ENCODE measurements at places on chromosomes 2 and 18.

DNA sequence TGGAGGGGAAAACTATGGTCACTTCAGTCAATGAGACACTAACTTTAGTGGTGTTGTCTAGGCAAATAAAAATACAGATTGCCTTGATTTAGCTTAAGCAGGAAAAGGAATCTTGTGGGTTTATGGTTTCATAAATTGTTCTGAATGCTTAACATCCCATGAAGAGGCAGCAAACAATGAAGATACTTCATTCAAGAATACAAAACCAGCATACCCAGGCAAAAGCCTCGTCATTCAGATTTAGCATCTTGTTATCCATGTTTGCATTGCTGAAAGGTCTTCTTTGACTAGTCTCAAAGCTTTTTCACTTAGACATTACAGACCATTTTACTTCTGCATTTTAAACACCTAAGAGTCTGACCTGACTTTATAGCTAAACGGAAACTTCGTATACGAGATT lies 272.7 kb upstream of the FSHR start:
- DNase-seq: no peak

GRCh38 chr2:106160786-106161261 lies 33.3 kb downstream of the UXS1 start:
- no peak for DNase-seq

- no peak for DNase-seq
Observed at GRCh38 chr2:193382583-193382982, 1187.8 kb upstream of the TMEFF2 start.

DNA sequence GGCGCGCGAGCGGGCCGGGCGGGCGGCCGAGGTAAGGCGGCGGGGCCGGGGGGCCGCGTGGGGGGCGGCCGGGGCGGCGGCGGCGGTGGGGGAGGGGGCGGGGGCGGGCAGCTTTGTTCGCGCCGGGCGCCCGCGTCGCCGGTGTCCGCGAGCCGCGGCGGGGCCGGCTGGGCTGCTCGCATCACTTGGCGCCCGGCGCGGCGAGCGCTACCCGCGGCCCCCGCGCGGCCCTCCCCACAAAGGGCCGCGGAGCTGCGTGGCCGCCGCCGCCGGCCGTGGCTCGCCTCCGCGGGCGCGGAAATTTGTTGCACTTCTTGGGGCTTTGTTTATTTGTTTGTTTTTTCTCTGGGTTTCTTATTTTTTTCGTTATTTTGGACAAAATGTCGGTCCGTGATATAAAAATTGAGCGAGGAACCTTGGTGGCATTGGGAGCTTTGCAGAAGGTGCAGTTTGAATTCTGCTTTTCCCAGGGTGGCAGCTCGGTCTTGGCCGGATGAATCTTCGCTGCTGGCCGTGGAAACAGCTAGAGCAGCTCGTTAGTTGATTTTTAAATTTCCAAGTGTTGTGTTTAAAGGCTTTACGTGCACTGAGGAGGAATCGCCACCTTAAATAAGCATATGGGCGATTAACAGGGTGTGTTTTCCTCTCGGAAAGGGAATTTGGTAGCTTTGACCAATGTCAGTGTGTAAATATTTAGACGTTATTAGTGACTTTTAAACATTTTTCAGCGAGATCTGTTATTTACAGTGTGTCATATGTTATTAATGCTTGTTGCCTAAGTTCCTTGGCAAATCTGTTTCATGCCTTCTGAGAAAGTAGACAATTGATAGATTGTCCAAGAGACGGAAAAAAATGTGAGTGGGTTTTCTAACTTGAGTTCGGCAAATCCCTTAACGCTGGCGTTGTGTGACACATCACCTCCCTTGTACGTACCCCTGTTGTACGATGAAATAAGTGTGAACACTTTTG lies 822 bp downstream of the UBE2E3 start:
- no peak for DNase-seq

Data from SIG-M5 (cell line).